ENCODE measurements at places on chromosomes 5 and 9.

GRCh38 chr5:20359377-20359776, 371.4 kb upstream of the CDH18 start:
- no peak for DNase-seq

DNA sequence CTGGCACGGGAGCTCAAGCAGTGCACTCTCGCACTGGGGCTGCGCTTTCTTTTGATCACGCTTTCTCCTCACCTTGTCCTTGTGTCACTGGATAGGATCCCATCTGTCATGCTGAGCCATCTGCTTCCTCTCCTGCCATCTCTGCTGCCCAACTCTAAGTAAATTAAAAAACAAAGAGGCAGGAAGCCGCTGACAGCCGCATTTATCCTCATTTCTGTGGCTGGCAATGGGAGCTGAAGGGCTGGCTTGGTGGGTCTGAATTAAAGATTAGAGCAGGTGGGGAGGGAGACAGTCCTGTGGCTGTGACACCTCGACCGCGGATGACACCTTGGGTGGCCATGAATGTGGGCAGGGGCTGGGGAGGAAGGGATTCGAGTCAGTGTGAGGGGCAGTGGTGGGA, 159.2 kb upstream of the ALDH1B1 start:
- no peak for DNase-seq

- DNase-seq = no peak
Observed at GRCh38 chr9:137879052-137879451, 1.5 kb downstream of the CACNA1B start.

DNA sequence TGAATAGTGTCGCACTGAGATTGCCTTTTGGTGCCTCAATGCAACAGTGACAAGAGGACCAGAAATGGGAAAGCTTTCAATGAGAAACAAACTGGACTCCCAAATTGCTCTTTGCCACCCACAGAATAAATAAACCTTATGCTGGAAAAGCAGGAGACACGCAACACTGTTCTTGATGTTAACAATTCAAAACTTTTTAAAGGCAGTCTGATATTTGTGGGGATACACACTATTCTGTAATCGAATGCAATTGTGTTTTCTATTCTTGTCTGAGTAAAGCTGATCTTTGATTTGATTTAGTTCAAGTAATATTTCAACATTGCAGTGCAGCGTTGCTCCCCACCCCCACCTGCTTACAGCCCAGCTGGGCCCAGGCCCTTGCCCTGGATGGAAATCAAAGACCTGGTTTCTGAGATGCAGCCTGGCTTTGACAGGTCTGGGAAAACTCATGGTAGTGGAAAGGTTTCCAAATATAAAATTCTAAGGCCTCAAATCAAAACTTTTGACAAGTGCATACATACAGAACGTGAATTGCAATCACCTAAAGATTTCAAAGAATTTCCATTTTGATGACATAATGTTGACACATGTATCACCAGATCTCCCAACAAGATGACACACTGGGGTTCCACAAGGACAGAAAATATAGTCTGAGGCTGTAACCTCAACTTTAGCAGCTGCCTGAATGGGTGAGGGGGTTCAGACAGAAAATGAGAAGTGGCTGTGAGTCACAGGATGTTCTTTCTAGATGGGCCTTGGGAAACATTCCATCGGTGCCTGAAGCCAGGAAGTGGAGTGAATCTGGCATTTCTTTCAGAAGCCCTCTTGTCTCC, 55.1 kb downstream of the ABCA1 start:
- peak; percentile 70 for DNase-seq

GRCh38 chr9:80426992-80427391, 855.2 kb downstream of the TLE4 start:
- no peak for DNase-seq

DNA sequence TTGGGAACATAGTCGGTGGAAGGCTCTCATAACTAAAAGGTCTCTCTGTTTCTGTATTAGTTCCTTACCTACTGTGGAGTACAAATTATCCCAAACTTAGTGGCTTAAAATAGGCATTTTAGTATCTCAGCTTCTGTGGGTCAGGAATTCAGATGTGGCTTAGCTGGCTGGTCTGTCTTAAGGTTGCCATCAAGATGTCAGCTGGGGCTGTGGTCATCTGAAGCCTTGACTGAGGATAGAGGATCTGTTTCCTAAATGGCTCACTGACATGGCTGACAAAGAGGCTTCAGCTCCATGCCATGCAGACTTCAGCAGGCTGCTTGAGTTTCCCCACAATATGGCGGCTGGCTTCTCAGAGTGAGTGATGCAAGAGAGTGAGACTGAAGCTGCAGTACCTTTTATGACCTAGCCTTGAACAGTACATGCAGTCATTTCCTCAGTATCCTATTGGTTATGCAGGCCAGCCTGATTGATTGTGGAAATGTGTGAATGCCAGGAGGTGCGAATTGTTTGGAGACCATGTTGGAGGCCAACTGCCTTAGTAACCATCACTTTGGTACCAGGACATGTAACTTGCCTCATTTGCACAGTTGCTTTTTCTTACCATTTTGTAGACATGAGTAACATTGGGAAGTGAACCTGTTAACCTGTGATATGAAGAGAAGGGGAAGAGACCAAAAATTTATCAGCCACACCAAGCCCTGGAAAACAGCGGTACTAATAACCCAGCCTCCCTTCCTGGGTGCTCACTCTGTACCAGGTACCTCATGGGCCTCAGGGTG, 152.8 kb upstream of the IER5L start:
- DNase-seq = no peak

DNA sequence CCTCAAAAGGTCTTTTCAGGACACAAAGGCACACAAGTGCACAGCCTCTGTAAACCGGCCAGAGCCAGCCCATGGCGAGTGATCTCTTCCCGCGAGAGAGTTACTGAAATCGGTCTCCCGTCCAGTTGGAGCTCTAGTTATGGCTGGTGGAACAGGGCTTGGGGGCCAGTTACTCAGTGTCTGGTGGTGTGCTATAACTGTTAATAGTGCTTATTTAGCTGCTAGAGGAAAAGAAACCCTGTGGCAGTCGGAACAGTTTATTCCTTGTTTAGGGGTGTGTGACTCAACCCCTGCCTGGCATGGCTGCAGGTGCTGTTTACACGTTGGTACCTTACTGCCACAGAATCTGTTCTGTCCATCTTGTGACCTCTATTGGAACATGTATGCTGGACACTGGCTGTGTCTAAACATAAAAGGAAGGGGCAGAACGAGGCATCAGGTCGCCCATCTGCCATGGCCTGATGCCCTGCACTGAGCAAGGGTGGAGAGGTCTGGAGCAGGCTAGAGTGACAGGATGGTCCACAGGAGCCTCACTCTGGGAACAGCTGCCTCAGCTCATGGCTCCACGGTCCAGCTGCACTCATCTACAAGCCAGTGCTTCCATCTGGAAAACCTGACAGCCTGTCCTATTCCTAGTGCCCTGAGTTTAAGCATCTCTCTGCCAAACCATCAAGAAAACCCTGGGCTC, 49.6 kb upstream of the SIMC1 start:
- no peak for DNase-seq
